ENCODE measurements at places on chromosomes 2 and 18.

DNA sequence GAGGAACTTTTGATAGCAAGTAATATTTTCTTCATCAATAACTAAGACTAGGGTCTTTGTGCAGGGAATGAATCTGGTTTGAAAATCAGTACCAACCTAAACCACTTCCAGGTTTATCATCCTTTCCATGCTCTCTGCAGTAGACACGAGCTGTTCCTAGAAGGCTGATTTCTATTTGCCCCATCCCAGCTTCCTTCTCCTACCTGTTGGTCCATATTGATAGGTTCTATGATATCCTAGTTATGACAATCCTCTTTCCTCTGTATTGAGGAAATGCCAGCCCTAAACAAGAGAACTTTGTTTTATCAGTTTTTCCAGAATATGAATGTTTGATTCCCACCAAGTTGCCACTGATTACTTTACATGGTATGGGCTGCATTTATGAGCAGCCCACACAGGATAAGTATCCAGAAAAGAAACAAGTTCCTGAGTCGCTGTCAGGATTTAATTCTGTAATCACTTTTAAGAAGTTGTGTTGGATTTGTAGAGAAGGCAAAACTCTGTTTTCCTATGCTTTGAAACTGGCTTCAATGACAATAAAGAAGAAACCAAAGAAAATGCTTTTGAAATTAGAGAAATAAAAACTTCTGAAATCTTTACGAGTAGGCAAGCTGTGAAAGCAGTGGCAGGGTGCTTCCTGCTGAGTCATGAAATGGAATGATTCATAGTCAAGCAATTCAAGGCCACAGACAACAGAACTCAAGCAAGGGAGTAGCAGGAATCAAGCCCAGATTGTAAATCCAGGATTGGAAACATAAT is 37.3 kb upstream of the TANK start:
- peak; percentile 76 for DNase-seq

GRCh38 chr2:227614740-227615139 is at the start of gene SCYGR3:
Gene SCYGR3 (minus strand): TSS chr2:227614840. CDS start chr2:227614840, 0 bp downstream.
- DNase-seq: no peak

- no peak for DNase-seq
These were observed 67.6 kb upstream of the RBBP8 start for GRCh38 chr18:22865354-22866116.

DNA sequence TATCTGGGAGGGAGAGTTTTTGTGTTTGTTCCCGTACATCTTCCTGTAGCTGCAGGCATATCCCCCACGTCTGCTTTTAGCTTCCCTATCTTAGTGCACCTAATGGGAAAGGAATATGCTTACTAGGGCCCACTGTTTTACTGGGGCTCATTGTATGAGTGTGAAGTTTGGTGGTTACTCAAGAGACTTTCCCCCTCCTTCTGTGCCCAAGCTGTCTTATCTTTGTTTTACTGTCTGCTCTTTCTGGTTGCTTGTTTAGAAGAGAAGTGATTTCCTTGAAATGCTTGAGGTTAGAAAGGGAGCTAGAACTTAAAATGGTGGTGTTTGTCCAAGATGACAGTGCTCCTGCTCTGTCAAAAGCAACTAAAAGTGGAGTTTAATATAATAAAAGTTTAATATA is 7.3 kb downstream of the PTH2R start:
- DNase-seq: no peak

DNA sequence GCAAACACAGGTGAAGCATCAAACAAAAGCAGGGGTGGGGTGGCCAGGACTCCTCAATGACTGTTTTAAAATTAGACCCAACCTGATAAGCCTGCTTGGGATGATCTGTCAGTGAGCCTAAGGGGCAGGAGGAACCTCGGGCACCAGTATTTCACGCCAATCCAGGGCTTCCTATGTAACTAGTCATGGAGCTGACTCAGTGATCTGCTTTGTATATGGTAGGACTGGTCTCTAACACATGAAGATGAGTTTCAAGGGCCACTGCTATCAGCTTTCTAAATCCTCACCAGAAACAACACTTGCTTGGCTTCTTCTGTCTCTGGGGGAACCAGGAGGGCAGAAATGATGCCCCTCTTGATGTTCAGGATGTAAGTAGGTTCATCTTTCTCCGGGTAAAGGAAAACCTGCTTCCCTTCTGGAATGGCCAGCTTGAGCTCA is 6.2 kb downstream of the APOB start:
- DNase-seq: no peak

DNA sequence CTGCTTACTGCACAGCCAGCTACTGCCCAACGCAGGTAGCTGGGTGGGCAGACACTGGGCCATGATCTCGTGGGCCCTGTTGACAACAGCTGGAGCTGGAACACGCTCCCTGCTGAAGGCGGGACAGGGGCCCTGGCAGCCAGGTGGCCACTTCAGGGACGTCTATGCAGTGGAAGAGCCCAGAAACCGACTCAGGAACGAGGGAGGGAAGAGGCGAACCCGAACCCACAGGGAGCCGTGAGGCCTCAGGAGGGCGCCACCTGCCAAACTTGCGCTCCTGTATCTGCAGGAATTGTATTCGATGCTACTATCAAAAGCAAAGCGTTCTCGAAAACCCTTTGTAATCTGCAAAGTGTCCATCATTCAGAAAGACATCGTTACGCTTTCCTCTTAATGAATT is 198.4 kb downstream of the EIPR1 start:
- DNase-seq: no peak

DNA sequence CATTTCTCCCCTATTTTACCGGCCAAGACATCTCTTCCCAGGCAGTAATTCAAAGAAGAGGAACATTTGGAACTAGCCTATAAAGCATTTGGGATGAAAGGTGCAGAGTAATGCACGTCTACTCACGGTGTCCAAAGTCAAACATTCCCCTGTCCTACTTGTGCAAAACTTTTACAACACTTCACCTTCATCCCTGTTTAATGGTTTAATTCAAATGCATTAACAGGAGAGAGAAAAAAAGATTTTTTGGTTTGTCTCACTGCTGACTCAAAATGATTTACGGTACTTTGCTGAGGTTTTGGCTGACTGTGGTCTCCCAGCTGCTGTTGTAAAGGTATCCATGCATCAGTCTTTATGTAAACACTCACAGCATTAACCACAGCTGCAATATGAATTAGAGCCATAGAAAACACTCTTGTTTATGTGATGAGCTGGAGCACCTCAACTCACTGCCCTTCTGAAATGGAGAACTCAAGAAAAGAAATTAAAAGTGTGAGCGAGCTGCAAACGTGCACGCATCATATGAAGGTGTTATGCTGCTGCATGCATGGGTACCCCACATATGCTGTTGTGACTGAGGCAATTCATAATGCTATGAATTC is 220.5 kb downstream of the PIEZO2 start:
- no peak for DNase-seq

DNA sequence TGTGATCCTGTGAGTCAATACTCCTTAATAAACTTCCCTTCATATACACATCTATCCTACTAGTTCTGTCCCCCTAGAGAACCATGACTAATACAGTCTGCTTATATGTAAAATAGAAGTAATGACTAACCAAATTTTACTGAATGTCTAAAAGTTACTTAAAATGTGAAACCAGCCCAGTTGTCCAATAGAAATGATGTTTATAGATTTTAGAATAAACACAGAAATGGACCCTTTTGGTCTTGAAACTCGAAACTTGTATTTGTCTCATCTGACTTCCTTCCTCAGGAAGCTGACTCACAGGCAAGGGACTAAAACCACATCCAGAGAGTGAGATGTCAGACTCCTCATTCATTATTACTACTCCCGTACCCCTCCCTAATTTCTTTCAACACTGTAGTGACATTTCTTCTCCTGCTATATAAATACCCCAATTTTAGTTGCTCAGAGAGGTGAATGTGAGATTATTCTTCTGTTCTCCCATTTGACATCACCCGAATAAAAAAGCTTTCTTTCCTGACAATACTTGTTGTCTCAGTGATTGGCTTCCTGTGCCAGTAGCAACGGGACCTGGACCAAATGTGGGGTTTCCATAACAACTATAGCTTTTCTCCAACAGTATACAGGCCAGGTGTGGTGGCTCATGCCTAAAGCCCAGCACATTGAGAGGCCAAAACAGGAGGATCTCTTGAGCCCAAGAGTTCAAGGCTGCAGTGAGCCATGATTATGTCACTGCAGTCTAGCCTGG is 486.0 kb downstream of the ERBB4 start:
- DNase-seq: peak; percentile 59

- no peak for DNase-seq
These were observed 127.9 kb upstream of the NOL4 start for GRCh38 chr18:34352385-34353163.

- no peak for DNase-seq
These were observed 38.7 kb upstream of the UXS1 start for GRCh38 chr2:106232638-106233349.

GRCh38 chr2:194090251-194090905 is 1566.6 kb upstream of the SLC39A10 start:
- no peak for DNase-seq

DNA sequence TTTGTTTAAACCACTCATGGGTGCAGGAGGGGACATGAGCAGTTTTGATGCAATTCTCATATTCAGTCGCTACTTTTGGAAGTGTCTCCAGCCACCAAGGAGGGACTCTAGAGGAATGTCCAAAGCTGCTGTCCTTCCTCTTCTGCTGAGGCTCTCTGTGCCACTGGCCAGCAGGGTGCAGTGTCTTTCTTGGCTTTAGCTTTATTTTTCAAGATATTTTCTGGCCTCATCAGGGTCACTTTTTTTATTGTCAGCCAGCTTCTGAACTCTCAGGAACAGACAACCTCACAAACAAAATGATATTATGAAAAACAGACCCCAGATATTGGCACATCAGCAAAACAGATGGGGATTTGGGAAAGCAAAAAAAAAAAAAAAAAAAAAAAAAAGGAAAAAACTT is 289.3 kb upstream of the ZSWIM2 start:
- DNase-seq: peak; percentile 36

DNA sequence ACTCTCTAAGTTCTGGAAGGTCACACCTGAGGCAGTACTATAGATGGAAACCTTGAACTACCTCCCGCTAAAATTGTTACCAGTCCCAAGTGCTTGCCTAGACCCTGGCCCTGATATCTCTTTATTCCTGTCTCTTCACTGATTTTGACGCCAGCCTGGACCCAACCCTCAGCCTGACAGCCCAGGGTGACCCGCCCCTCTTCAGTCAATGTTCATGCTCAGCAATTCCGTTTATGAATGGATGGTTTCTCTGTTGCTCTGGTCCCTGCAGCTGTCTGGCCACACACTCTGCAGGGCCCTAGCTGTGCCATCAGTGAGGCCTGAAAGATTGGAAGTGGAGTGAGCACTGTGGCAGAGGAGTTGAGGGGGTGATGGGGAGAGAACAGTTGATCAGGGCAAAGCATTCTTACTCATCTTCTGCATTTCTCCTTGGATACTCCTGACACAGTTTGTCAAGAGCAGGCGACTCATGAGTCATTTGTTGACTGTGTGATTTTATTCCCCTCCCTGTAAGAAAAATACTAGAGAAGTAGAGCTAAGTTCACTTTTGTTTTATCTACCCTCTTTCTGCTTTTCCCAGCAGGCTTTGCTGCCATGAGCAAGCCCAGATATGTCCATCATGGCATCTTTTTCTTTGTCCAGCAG is 46.0 kb downstream of the NPAS2 start:
- DNase-seq: no peak

All from Kasumi-1 (cell line).